ENCODE measurements at places on chromosomes 11 and 22.

GRCh38 chr11:60059521-60060240, 3.2 kb downstream of the MS4A3 start:
- DNase-seq, result no peak

DNA sequence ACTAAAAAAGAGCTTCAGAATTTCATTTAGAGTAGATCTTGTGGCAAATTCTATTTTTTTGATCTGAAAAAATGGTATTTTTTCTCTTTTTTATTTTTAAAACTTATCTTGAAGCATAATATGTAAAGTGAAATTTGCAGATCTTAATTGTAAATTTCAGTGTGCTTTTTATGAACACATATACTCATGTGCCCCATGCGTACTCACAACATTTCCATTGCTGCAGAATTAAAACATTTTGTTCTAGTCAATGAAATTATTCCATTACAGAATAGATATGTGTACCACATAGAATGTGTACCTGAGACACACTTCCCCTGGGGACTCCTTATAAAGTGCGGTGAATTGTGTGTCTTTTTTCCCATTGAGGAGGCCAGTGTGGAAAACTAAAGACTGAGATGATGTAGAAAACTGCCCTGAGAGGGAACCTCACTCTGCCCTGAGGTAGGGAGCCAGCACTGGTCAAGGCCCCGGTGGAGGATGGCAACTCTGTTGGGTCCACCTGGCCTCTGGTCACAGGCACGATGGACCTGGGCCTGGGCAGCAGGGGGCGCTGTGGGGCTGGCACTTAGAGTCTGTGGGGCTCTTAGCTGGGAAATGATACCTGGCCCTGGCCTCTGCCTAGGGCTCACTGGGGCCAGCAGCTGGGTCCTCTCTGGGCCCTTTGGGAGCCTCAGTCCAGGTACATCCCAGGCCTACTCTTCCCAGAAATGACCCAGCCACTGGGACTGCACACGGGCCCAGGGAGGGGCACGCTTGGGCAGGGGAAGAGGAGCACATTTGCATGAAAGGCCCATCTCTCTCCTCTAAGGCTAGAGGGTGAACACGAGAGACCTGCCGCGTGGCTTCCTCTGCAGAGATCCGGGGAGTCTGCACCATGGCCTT, 77.9 kb upstream of the TOP3B start:
- DNase-seq, result peak; percentile 55

GRCh38 chr22:32682990-32683389, 118.5 kb upstream of the TIMP3 start:
- DNase-seq, result no peak

DNA sequence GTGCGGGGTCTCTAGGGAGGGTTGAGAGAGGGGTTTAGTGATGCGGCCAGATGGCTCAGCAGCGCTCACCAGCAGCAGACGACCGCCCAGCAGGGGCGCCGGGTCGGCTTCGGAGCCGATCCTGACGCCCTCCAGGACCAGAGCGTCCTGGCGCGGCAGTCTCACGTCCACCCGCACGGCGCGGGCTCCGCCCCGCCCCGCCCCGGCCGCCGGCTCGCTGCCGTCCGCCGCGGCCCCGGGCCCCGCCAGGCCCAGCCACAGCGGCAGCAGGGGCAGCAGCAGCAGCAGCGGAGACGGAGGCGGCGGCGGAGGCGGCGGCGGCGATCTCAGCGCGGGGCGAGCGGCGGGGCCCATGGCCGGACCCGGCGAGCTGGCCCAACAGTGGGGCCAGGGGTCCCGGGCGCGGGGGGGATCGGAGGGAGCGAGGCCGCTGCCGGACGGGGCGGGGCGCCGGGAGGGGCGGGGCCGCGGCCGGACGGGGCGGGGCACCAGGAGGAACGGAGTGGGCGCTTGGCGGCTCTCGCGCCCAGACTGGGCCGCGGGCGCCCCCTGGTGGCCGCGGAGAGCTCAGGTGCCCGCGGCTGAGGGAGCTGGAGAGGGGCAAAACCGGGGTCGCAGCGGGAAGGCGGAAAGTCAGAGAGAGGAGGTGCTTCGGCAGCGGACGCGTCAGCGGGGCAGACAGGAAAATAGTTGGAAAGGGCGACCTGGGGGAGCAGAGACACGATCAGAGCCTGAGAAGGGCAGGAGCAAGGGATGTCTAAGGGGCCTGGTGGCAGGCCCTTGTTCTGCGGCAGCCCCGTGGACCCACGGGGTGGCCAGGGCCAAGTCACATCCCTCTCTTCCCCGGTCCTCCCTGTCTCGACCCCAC, at the start of gene RNF215:
TSS of gene RNF215 (minus strand) at position 452 of the 868 bp plus-strand sequence. CDS start at position 354, 98 bp downstream.
- peak; percentile 84 for DNase-seq

- DNase-seq, result no peak
Measured at GRCh38 chr11:44746894-44747293, 20.1 kb downstream of the TSPAN18 start.

DNA sequence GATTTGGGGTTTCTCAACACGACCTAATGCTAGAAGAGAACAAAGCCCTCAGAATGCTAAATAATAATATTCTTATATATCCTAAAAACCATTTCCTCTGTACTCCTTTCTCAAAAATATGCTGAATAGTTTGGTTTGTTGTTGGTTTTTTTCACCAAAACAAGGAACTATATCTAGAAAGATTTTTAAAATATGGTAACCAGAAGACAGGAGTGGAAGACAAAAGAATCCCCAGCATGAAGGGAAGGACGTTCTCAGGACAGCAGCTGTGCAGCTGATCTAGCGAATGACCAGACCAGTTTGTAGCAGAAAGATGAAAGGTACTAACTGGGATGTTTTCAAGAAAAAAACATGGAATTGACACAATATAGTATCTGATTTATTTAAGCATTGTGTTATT, 19.3 kb downstream of the FEZ1 start:
- no peak for DNase-seq
